CD4-positive, alpha-beta T cell treated with Interleukin-15 for 1 hour (primary cell): ENCODE measurements at places on chromosomes 2 and 18.
A peak's percentile ranks its signal among the peaks of the same experiment; 100 is the strongest.

DNA sequence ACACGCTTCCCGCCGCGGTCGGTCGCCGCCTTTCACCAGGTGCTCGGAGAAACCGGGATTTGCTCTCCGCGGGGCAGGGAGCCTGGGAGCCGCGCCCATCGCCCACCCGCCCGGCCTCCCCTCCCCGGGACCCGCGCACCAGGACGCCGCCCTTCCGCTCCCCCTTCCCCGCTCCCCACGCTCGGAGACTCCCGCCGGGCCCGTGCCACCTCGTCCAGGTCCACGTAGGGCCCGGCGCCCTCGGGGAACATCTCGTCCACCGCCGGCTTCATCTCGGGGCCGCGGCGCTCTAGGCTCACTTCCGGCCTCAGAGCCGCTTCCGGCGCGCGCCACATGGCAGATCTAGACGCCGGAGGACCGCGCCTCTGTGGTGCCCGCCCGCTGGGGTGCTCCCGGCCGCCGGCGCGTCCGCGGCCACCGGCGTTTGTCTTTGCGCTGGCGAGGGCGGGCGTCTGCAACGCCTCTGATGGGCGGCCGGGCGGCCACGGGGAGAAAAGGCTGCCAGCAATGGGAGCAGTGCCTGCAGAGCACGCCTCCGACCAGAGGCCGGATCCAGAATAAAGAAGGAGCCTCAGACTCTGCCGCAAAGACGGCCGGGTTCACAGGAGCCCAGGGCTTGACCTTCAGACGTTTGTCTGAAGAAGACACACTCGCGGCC, at the start of gene COPS9:
TSS of gene COPS9 (minus strand) at position 293 of the 658 bp plus-strand sequence. CDS start at position 272, 21 bp downstream.
- DNase-seq, result peak; percentile 87

DNA sequence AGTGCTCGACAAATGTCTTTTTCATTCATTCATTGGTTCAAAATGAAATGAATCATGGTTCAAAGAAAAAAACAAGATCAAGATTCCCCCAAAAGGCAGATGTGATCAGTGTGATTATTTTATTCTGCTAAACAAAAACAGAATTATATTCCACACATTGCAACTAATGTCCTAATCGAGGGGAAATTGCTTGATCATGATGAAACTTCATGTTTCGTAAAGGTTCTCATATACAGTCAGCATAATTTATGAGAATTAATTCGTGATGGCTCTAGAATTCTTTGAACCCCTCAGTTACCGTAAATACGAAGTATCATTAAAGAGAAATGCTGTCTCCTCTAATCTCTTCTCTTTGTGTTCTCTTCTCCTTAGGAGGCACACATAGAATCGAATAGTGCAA, 42.1 kb upstream of the MBOAT2 start:
- DNase-seq, result no peak

GRCh38 chr2:111634050-111634794, 249.8 kb downstream of the ANAPC1 start:
- peak; percentile 47 for DNase-seq

DNA sequence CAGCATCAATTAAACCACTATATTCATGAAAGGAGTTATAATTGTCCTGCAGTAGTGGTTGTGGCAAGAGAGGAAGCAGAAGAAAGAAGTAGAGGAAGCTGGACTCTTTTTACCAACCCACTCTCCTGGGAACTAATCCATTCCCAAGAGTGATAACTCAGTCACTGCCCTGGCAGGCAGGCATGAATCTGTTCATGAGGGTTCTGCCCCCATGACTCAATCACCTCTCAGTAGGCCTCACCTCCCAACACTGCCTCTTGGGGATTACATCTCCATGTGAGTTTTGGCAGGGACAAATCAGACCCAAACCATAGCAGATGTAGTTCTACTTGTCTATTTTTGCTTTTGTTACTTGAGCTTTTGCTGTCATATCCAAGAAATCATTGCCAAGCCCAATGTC, 232.7 kb upstream of the MAP2 start:
- no peak for DNase-seq

- no peak for DNase-seq
Measured at GRCh38 chr2:11862049-11862448, 115.6 kb downstream of the LPIN1 start.

DNA sequence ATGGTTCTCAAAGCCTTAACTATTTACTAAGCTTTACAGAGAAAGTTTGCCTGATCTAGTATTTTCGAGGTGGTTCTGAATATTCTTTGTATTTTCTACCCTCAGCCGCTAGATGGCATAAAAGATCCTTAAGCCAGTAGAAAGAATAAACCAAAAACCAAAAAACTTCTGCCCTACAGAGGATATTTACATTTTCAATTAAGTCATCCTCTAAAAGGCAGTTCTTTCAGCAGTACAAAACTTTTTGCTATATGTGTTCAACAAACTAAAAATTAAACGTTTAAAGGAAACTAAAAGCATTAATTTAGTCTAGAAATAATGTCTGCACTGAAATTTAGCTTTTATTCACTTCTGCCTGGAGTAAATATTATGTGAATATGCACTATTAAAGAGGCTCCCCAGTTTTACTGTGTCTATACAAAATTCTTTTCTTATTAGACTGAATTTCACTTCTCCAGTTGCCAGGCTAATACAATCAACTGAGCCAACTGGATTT, 297.5 kb downstream of the PIEZO2 start:
- DNase-seq, result no peak

- peak; percentile 80 for DNase-seq
Measured at GRCh38 chr2:207166349-207167098, 776 bp upstream of the KLF7 start.

- no peak for DNase-seq
Measured at GRCh38 chr18:63514888-63515678, 27.1 kb upstream of the SERPINB12 start.
